ENCODE measurements at places on chromosomes 4 and X.

- no peak for DNase-seq
These were observed 109.0 kb downstream of the SHROOM4 start for GRCh38 chrX:50705042-50705441.

DNA sequence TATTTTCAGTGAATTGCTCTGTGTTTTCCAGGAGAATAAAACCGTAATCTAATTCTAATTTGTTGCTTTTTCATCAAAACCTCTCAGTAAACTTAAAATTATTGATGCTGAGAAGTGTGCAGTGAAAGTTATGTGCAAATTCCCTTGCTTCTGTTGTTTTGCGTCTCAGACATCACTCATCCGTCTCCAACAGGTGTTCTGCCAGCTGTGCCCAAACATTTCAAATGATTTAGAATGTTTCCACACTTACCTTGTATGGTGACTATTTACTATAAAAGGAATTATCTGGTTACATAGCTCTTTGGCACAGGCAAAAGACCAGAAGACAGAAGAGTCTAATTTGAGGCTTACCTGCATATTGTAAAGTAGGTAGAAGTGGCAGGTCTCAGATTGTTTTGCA is 184.0 kb downstream of the BMPR1B start:
- DNase-seq = no peak

- no peak for DNase-seq
These were observed 14.7 kb upstream of the USP53 start for GRCh38 chr4:119197772-119198212.

DNA sequence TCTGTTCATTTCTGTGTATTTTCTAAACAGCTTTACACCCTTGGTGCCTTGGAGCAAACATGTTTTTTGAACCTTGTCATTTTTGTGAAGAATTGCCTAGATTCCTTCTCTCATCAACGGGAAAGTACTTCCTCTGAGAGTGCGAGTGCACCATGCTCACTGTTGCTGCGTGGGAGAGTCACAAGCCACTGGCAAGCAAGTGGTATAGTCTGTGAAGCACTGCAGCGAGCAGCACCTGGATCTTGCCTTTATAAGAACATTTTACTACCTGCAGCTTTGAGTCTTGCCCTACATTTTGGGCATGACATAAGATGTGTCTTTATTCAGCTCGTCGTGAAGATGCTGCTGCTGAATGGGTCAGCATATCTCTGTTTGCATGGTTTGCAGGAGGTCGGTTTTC is 44.9 kb downstream of the HADH start:
- no peak for DNase-seq

GRCh38 chr4:74823194-74823593 is 28.9 kb upstream of the BTC start:
- DNase-seq = no peak

DNA sequence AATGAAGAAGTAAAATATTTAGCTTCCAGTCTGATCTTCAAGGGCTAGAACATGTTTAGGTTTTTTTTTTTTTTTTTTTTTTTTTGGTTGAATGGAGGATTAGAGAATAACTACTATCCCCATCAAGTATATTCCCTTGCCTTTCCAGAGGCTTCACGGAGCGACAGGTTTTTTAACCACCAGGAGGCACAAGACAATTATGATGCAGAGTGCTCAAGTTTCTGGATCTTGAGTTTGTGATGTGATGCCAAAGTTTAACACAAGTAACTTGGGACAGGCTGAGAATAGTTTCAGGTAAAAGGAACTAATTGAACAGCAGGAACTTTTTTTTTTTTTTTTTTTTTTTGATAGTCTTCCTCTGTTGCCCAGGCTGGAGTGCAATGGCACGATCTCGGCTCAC is 30.3 kb downstream of the CCNI start:
- no peak for DNase-seq

DNA sequence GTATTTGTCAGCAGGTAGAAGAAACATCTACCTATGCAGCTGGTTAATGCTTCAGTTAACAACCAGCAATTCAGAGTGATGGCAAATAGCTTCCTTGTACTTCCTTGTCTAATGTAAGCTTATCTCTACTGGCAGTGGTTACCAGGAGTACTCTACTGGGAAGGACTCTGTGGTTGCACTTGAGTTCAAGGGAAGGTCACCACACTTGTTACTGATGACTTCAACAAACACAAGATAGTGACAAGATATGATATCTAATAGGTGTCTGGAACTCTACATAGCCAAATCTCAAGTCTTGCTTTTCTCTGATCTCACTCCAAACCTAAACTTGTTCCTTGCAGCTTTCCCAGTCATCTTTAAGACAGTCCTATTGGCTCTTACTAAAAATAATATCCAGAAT is 1644.9 kb upstream of the TENM3 start:
- no peak for DNase-seq

DNA sequence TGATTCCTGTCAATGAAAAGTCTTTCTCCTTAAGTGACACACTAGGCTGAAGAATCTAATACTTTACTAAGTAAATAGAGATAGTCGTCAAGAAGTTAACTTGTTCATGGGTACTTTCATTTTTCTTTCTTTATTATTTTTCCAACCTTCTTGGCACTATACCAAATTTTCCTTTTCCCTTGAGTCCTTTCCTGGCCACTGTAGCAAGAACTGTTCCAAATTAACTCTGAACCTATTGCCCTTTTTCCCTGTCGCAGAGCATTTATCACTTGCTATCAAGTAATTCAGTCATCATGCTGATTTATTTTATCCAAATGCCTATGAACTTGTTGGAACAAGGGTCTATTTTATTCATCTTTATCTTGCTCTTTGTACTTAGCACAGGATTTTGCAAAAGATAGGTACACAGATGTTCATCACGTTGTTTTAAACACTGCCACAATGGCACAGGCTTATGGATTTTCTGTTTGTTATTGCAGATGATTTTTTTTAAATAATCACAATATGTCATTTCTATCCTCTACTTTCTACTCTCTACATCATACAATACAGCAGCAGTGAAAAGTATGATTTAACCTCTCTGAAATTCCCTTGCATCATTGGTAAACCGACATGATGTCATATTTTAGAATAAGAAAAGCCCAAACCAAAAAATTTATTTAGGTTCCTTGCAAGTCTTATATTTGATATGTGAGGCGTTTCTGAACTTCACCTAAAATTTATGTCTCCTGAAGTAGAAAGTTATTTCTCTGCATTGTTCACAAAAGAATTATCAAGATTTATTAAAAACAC is 2352.3 kb downstream of the PCDH7 start:
- no peak for DNase-seq

DNA sequence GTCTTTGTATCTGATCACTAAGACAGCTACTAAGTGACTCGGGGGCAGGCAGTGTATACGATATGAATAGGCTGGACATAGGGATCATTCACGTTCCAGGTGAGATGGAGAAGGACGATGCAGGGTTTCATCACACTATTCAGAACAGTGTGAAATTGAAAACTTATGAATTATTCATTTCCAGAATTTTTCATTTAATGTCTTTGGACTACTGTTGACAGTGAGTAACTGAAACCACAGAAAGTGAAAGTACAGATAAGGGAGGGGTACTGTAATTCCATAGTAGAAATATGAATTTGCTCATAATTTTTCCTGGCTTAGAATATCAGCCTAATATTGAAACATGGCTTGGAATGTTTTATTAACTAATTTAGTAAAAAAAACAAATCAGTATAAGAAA is 24.4 kb downstream of the TMEM144 start:
- no peak for DNase-seq

- peak; percentile 56 for DNase-seq
These were observed 1.0 kb downstream of the PRDX4 start for GRCh38 chrX:23668335-23668734.

GRCh38 chr4:119664168-119664907 is 35.7 kb upstream of the PDE5A start:
- DNase-seq = no peak

DNA sequence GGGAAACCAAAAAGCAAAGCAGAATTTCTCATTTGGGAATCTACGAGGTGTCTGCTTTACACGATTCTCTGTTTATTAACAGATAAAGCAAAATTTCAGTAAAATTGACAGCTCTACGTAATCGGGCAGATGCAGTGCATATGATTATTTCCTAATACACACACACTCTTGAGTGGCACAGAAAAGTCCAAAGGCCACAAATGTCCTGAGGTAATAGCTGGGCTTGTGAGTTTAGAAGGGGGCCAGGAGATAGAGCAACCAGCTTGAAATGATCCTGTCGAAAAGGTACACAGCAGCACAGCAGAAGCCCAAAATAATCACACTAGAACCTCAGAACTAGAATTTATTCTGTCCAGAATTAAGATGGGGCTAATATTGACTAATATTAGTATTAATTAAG is 236.0 kb downstream of the FAT4 start:
- no peak for DNase-seq

GRCh38 chr4:7311205-7311604 is 118.9 kb downstream of the SORCS2 start:
- no peak for DNase-seq

DNA sequence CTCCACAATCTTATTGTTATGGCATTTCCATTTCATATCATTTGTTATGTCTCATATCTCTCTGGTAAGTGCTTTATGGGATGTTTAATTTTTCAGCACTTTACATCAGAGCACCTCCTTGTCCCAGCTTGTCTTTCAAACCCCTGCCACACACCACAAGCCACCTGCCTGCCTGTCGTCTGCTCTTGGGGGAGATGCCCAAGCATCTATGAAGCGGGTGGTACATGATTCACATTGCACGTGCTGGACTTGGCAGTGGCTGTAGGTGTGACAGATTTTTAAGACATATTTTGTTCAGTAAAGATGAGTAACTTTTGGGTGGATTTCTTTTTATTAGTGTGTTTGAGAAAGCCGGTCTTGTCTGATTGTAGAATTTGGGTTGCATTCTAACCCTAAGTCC is 14.2 kb upstream of the SPATA4 start:
- no peak for DNase-seq

DNA sequence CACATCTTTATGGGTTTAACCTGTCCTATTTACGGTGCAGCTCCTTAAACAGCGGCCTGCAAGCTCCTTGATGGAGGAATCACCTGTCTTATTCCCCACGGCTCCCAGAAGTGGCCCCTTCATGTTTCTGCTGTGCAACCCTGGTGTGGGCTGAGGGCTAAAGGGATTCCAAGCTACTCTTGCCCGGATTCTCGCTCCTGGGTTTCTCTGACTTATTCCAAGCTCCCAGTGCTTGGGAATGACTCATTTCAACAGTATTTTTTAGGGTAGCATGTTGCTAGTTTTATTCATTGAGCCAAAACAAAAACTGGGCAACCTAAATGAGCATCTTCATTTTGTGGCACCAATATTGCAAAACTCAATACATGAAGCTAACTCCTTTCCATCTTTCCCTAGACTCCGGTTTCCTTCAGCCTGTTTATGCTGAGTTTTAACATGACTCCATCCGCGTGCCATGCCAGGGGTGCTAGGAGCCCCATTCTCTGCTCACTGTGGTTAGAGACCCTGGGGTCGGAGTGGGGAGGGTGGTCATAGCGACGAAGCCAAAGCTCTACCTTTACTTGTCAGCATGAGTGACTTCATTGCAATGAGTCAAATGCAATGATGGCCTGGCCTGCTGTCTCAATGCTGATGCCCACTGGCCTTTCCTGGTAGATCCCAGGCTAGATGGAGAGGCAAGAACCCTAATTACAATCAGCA is 349.7 kb downstream of the NR3C2 start:
- DNase-seq = no peak

- DNase-seq = no peak
These were observed 46.6 kb downstream of the ANKRD17 start for GRCh38 chr4:73211968-73212367.

GRCh38 chrX:42696536-42697124 is 81.3 kb downstream of the PPP1R2C start:
- DNase-seq = no peak

- DNase-seq = no peak
These were observed 124.3 kb upstream of the TRIM2 start for GRCh38 chr4:153079857-153080391.

GRCh38 chr4:144575181-144575580 is 70.8 kb upstream of the HHIP start:
- DNase-seq = no peak

- DNase-seq = no peak
These were observed 78.4 kb downstream of the KLF8 start for GRCh38 chrX:56310581-56310980.

DNA sequence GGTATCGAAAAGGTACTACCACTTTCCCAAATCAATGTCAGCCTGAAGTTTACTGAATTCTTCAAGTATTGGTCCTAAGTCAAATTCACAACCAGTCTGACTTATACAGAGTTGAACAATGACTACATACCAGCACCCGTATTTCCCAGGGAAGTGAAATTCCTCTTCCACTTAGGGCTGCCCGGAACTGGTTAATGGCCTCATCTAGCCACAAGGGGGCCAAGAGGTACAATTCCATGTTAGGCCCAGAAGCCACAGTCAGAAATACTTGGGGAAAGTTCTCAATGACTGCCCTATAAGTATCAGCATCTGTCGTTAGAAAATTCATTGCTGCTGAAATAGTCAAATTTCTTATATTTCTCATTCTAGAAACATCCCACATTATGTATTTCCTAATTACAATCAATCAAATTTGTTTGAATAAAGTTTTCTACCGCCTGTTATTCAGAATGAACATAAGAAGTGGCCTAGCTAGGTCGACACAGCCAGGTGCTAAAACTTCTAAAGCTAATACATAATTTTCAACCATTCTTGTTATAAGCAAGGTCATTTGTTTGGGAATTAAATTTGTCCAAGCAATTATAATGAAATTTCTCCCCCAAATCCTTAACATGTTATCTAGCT is 5.6 kb upstream of the PCDH7 start:
- DNase-seq = no peak

GRCh38 chr4:41992967-41993857 is 2.9 kb downstream of the SLC30A9 start:
- DNase-seq = no peak

- DNase-seq = no peak
These were observed 1678.8 kb upstream of the TENM3 start for GRCh38 chr4:180564448-180564847.

DNA sequence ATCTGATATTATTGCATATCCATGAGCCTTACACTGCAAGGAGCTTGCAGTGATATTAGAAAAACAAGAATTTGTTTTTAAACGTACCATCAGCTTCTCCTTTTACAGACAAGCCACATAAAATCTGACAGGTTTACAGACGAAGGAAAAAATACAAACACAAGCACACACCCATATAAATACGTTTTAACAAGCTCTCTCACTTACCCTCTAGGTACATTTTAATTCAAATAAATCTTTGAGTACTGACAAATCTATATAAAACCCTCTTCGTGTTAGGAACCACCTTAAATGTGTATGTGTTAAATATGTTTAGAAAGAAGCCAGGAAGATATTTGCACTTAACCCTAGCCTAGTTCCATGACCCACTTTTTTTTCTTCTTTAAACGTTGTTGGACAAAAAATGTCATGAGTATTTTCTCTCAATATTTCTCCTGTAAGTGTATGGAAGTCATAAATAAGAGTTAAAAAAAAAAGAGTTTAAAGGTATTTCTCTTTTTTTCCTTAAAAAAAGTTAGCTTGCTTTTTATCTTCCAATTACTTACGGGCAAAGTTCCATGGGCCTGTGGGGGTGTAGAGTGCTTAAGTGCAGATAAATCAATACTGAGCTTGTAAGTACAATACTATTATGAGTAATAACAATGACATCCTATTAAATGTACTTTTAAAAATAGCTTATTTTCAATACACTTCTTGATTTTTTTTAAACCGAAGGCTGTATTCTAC is 1.5 kb downstream of the ARAP2 start:
- DNase-seq = peak; percentile 20

- DNase-seq = no peak
These were observed 65.7 kb downstream of the SERPINA7 start for GRCh38 chrX:105972690-105973386.

- DNase-seq = no peak
These were observed 359.3 kb upstream of the GALNT7 start for GRCh38 chr4:172809319-172809718.

Data from NCI-H1417 (cell line).